ENCODE measurements at places on chromosomes 6 and 20.

DNA sequence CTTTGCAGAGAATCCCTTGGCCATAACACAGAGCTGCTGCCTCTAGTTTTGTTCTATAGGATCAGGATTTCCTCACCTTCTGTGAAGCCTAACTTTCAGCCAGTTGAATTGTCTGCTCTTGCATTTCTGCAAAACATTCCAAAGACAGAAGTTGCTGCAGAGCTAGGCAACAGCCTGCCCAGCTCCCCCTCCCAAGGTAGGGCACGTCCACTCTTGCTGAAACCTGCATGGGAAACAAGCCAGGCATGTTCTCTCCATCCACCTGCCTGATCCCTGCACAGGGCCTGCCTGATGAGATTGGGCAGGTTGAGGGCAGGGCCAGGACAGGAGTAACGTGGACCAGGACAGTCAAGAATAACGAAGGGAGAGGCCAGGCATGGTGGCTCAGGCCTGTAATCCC, 58.9 kb upstream of the NAA20 start:
- no peak for DNase-seq

GRCh38 chr6:169837529-169838250, 86.3 kb downstream of the ERMARD start:
- DNase-seq = no peak

- DNase-seq = no peak
Observed at GRCh38 chr20:62741191-62741691, 32.6 kb downstream of the NTSR1 start.

DNA sequence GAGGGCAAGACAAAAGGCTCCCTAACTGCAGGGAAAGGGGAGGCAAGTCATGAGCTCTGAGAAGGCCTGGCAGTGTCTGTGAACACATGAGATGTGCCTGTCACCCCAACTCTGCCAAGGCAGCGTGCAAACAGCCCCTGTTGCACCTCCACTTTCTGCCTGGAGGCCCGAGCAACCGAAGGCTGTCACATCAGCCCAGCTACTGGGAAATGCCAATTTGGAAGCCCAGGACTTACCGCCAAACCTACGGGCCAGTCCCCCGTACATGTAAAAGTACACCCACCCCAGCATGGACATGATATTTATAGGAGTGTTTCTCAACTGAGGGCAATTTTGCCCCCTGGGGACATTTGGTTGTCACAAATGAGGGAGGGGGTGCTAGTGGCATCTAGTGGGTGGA, 27.3 kb upstream of the RPP40 start:
- no peak for DNase-seq

- no peak for DNase-seq
Observed at GRCh38 chr6:31053873-31054272, 43.6 kb downstream of the MUC22 start.

GRCh38 chr6:20086992-20087391, 125.3 kb downstream of the MBOAT1 start:
- no peak for DNase-seq

DNA sequence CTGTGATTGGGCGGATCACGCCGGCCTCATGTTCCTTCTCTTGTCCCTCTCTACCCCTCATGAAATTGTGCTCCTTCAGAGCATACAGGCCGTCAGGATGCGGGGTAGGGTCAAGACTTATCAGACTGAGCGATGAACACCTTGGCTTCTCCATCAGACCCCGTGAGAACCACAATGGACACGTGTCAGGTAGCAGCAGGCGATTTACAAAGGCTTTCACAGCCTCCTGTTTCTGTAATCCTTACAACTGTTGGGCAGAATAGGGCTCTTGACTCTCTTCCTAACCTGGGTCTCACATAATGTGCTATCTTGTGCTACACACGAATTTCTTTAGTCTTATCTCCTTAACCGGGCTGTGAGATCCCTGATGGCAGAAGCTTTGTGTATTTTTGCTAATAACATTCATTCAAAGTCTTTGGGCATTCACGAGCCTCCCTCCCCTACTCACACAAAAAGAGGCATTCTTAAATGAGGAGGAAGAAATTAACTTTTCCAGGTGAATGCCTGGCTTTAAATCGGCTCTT, 122.9 kb upstream of the SLC22A23 start:
- DNase-seq = no peak

- DNase-seq = no peak
Observed at GRCh38 chr20:49478754-49479689, 3.4 kb downstream of the KCNB1 start.

- peak; percentile 37 for DNase-seq
Observed at GRCh38 chr6:144150710-144151657, 667 bp downstream of the STX11 start.

DNA sequence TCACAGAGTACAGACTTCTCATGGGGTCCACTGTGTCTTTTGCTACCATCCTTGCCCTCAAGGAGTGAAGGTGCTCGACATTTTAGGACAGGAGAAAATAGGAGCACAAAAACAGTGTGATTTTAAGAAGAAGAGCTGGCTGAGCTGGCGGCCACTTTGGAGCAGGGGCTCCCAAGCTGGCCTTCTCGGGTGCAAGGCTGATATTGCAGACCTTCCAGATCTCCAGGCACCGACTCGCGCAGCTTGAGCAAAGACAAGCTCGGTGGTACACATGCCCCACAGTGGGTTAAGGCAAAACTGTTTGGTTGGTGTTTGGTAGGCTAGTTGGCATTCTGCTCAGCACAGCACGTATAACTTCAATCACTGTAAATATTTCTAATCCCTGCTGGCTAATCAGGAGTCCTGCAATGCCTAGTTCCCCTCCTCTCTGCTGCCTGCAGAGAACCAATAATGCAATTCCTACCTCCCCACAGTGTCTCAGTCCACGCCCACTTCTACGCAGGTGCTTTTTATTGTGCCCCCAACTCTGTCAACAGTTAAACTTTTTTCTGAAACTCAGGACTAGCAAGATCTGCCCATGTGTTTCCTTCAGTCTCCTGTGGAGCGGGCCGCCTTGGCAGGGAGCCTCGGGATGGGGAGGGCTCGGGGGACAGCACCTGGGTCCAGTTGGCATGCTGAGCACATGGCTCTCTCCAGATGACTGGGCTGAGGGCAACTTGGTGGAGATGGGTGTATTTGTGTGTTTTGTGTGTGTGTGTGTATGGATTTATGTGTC, 12.7 kb upstream of the SMOC2 start:
- no peak for DNase-seq

GRCh38 chr6:42313941-42314570, 96.4 kb upstream of the MRPS10 start:
- no peak for DNase-seq

- no peak for DNase-seq
Observed at GRCh38 chr20:58568126-58568482, 52.9 kb upstream of the APCDD1L start.

DNA sequence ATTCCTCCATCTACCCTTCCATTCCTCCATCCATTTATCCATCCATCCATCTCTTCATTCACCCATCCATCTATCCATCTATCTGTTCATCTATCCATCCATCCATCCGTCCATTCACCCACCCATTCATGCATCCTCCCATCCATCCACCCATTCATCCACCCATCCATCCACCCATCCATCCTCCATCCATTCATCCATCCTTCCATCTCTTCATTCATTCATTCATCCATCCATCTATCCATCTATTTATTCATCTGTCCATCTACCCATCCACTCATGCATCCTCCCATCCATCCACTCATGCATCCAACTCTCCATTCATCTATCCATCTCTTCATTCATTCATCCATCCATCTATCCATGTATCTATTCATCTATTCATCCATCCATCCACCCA, 380.9 kb downstream of the CDH4 start:
- DNase-seq = no peak

DNA sequence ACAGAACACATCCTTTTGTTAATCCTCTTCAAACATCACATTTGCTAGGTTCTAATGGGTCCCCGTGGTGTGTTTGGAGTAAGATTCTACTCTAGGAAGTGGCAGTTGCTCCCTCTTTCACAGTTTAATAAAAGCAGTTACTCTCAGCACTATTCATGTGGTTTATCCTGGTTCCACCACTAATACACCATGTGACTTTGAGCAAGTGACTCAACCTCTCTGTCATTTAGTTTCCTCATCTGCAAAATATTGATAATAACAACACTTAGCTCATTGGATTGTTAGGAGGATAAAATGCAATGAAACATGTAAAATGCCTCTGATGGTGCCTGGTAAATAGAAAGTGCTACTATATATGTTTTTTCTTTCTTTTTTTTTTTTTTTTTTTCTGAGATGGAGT, 488.0 kb upstream of the NOX3 start:
- DNase-seq = no peak

- DNase-seq = no peak
Observed at GRCh38 chr20:40931410-40932044, 97.1 kb upstream of the TOP1 start.

DNA sequence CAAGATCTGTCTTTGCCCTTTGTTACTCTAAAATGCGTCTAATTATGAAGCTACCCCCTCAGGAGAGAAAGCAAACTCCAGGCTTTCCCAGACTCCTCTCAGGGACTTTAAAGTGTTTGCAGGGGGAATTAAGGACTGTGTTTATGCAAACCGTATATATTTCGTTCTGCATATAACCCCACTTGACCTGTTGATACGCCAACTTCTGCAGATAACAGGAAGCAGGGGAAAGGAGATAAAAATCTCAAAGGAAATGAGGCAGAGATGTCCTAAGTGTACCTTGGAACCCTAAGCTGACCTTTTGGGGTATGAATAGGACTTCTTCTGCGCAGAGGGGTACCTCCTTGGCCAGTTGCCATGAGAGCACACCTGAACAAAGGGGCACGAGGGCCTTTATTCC, 8.1 kb downstream of the SYCP2L start:
- DNase-seq = no peak

DNA sequence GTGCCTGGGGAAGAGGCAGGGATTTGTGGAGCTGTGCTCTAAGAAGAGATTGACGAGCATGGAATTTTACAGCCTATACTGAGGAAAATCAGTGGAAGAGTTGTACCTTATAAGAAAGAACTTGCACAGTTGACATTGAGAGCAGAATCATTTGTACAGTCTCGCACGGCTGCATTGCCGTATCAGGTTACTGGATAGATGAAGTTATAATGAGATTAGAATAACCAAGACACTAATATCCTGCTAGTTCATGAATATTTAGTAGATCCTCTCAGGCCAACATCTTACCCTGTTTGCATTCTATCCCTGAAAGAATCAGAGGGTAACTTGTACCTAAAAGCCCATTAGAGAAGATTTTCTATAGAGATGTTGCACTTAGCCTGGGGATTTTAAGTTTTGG, 447.1 kb downstream of the PREX1 start:
- no peak for DNase-seq

DNA sequence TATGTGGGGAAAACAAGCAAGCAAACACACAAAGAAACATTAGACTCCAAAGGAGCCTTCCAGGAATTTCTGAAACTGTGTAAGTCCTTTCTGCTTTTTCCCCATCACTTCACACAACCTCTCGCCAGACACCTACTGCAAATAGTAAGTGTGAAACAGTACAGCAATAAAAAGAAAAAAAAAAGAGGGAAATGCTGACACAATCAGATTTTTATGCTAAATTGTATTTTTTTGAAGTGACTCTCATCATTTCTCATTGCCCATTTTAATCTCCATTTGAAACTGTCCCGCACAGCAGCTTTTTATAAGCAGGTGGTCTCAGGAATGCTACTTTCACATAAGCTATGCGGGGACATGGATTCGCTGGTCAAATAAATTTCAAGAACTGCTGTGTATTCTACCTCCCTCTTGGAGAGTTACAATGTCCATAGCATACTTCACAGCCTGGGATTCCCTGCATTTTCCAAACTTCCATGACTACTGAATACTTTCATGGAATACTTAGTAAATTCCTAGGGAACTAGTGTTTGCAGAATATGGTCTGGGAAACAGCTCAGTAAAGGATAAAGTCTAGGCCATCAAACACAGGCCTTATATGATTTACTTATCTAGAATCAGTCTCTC, 139.9 kb upstream of the TSHZ2 start:
- DNase-seq = no peak

DNA sequence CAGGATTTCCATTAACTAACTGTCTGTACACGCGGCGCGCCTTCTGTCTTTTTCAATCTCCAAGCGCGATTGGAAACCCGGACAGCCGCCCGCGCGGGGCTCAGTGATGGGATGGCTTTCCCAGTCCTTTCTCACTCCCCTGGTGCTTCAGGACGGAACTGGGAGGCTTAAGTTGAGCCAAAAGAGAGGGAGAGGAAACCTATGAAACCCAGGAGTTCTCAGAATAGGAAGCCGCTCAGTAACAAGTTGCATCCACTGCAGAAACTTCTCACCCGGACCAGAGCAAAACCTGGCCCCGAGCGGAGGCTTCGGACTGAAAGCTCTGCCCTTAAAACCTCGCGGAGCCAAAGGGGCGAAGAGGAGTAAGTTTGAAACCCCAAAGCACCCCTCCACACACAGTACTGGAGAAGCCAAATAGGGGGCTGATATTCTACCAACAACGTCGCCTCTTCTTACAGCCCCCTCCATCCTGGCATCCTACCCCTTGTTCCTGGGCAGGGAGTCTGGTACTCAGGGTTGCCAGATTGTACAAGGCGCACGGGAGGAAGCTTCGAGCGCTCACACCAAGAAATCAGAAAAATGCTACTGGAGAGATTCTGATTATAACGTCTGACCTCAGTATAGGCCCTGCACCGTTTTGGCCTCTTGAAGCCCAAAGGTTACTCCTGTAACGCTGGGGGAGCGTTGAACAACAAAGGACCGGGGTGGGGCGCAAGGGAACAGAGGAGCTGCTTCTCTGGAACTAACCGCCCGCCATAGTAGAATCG, 906 bp upstream of the COL12A1 start:
- no peak for DNase-seq

GRCh38 chr6:165599121-165599520, 63.9 kb downstream of the PDE10A start:
- no peak for DNase-seq

- peak; percentile 48 for DNase-seq
Observed at GRCh38 chr6:129490521-129491255, 219.3 kb downstream of the ARHGAP18 start.

DNA sequence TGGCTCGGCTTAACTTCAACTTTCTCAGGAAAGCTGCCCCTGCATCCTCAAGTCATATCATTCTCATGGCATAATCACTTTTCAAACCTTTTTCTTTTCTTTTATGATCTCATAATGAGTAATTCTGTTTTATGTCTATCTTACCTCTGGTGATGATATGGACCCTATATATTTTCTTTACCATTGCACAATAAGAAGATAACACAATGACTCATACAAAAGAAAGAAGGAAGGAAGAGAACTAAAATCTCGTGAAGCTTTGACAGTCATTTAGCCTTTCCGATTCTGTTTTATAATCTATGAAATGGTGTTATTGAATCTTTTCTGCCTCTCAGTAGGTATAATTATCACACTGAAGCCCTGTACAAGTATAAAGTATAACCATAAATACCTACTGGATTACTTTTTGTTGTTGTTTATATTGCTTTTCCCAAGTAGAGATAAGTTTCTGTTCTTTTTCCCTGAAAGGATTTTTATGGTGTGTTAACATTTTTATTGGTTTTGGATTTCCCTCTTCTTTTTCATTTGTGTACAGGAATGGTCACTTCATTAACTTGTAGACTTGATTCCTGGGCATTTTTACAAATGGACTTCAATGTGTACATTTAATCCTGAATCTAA, 300.9 kb downstream of the LAMA2 start:
- DNase-seq = no peak

DNA sequence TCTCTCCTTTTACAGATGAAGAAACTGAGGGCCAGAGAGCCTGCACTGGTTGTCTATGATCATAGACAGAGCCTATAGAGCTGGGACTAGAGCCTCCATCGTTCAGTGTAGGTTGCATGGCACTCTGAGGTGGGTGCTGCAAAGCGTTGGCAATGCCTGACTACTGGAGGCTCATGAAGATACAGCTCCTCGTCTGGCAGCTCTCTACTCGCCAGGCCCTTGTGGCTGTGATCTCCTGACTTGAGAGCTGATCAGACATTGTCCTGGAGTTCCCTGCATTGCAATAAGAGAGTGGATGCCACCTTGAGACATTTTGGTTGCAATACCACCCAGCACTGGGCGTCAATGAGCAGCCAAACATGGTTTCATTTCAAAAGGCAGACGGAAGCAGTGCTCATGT, 270.1 kb upstream of the ARID1B start:
- DNase-seq = no peak

Measured in activated CD4-positive, alpha-beta T cell treated with anti-CD3 and anti-CD28 coated beads for 1 hour (primary cell).